Thoracic aorta endothelial cell (primary cell): ENCODE measurements at places on chromosomes 4 and X. TPM values are rescaled to one million over a fixed set of nuclear protein-coding genes. Genes with fewer than 3 reads are reported as not detected.

The GPM6B gene
- 1.3 and 1.9 TPM in 2 replicates for total RNA-seq

The GNRHR gene
- total RNA-seq = not detected in 2 replicates

The PI4K2B gene
- total RNA-seq = 41.8 and 45.1 TPM in 2 replicates

The VCX2 gene
- not detected in 2 replicates for total RNA-seq

The APLN gene
- total RNA-seq = 132 and 170 TPM in 2 replicates

The SSX1 gene
- not detected in 2 replicates for total RNA-seq

The GSX2 gene
- total RNA-seq = not detected in 2 replicates

The LDB2 gene
- total RNA-seq = 117 and 201 TPM in 2 replicates
